Naive thymus-derived CD8-positive, alpha-beta T cell (primary cell): ENCODE measurements at places on chromosomes 5 and 9. TPM values are rescaled to one million over a fixed set of nuclear protein-coding genes. Genes with fewer than 3 reads are reported as not detected.

Gene CTXN3
- not detected for total RNA-seq

Gene PHF24
- not detected for total RNA-seq

Gene NDOR1
- total RNA-seq = 39.8 TPM

Gene CCL27
- total RNA-seq = not detected

Gene NTRK2
- total RNA-seq = not detected

Gene PCDHB14
- not detected for total RNA-seq

Gene CCL28
- 24.8 TPM for total RNA-seq

Gene LMX1B
- total RNA-seq = not detected

Gene RABL6
- total RNA-seq = 74.5 TPM

Gene SUSD3
- 64.0 TPM for total RNA-seq

Gene MLANA
- total RNA-seq = not detected

Gene SNCB
- total RNA-seq = not detected

Gene NOXA1
- 4.1 TPM for total RNA-seq

Gene PCDHB11
- total RNA-seq = not detected

Gene COL27A1
- total RNA-seq = 1.7 TPM

Gene PCBD2
- total RNA-seq = 15.1 TPM

Gene GABBR2
- not detected for total RNA-seq

Gene CARTPT
- not detected for total RNA-seq

Gene STING1
- total RNA-seq = 65.3 TPM

Gene RGMB
- total RNA-seq = 23.0 TPM

Gene TAL2
- total RNA-seq = not detected
